Hematopoietic multipotent progenitor cell treated with erythropoietin and hydrocortisone succinate and interleukin-3 and kit ligand, for 8 days (in vitro differentiated cells): ENCODE measurements at places on chromosomes 5 and 9.
A peak's percentile ranks its signal among the peaks of the same experiment; 100 is the strongest.

- DNase-seq = no peak
These were observed 859 bp upstream of the GRIA1 start for GRCh38 chr5:153489611-153490010.

GRCh38 chr9:90034071-90034470 is 429.3 kb downstream of the GADD45G start:
- DNase-seq = no peak

GRCh38 chr5:106028314-106028713 is 1642.4 kb downstream of the EFNA5 start:
- DNase-seq = no peak

GRCh38 chr5:162824360-162824759 is 613.0 kb upstream of the CCNG1 start:
- no peak for DNase-seq

DNA sequence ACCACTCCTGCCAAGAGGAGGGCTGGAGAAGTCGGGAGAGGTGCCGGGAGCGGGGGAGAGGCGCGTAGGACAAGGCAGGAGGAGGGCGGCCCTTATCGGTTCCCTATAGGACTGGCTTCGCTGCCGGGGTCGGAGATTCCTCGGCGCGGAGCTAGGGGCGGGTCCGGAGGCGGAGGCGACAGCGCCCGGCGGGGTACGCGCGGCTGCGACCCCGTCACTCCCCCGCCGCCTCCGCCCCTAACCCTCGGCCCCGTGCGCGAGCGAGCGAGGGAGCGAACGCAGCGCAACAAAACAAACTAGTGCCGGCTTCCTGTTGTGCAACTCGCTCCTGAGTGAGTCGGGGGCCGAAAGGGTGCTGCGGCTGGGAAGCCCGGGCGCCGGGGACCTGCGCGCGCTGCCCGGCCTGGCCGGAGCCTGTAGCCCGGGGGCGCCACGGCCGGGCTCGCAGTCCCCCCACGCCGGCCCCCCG is 2.0 kb downstream of the GLIS3 start:
- DNase-seq = peak; percentile 34

DNA sequence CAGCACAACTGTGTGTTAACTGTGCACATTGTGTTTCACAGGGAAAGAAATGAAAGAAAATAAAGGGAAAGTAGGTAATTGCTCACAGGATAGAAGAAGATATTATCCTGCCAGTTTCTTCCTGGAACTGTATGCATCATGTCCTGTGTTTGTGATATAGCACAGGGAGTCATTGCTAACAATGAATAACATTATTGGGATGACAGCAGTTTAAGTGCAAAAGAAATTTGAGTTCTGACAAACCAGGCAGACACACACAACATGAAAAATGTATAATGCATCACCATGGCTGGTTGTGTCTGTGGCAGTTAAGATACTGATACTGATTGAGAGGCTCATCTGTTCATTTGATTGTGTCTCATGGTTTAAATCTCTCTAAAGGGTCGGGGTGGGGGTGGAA is 145.4 kb downstream of the SPATA31D1 start:
- DNase-seq = no peak

DNA sequence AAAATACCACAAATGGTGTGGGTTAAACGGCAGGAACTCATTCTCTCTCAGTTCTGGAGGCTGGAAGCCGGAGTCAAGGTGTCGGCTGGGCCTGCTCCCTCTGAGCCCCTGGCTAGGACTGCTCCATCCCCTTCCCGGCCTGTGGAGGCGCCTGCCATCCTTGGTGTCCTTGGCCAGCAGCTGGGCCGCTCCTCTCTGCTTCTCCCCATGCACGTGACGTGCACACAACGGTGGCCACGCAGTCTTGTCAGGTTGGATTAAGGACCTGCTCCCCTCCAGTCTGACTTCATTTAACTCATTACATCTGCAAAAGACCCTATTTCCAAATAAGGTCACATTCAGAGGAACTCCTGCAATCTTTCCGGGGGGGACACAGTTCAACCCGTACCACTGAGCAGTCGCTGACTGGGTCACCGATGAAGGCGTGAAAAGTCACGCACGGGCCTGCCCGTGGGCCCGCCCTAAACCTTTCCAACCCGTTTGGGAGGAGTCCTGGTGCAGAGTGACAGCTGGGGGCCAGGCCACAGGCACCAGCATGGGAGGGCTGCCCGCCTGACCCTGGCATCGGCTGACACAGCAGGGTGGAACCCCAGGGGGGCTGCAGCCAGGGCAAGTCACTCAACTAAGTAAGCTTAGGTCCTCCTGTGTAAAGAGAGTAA is 135.2 kb downstream of the COL23A1 start:
- no peak for DNase-seq

DNA sequence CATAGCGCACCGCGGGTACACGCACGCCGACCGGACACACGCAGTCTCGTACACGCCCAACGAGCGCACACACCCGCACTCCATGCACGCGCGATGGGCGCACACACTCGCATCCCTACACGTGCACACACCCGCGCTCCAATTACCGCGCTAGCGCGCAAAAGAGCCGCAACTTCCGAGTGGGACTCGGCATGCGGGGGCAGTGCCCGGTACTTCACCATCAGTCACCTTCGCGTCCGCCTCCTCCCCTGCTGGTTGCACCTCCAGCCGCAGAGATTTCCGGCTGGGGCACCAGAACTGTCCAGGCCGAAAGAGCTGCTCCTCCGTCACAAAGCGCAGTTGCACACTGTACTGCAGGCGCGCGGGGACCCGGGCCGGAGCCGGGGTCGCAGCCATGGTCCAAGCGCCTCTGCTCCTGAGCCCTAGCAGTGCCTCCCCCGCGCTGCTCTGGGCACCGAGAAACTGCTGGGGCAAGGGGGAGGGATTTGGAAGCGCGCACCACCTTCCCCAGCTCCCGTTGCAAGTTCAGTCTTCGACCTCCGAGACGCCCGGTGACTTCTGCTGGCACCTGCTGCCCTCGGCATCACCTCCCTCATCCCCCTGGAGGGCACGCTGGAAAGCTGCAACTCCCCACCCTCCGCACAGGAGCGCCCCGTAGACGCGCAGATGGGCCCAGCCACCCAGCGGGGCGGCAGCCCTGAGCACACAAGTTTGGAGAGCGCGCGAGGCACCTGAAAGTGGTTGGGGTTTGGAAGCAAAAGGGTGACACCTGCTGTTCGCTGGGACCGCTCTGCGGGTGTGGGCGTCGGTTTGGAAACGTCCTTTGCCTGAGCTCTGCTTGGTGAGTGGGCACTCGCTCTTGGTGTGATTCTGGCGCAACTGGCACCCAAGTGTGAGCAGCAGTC is 337.4 kb upstream of the PUM3 start:
- peak; percentile 60 for DNase-seq
